ENCODE measurements at places on chromosomes 5 and 9.

DNA sequence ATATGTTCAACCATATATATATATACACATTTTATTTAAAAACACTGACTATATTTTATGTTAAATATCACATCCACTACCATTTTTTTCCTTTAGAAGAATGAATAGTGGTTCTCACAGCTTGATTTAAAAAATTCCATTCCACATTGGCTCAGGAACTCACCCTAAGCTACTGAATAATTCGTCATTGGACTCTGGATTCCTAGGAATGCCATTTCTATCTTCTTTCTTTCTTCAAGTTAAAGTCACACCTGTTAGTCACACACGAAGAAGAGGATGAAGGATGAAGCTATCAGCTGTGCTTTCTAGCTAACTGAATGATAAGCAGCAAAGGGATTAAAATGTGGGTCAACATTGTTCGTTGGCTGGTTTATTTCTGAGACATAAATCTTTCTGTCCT lies 7.9 kb downstream of the ELOVL7 start:
- DNase-seq: no peak

DNA sequence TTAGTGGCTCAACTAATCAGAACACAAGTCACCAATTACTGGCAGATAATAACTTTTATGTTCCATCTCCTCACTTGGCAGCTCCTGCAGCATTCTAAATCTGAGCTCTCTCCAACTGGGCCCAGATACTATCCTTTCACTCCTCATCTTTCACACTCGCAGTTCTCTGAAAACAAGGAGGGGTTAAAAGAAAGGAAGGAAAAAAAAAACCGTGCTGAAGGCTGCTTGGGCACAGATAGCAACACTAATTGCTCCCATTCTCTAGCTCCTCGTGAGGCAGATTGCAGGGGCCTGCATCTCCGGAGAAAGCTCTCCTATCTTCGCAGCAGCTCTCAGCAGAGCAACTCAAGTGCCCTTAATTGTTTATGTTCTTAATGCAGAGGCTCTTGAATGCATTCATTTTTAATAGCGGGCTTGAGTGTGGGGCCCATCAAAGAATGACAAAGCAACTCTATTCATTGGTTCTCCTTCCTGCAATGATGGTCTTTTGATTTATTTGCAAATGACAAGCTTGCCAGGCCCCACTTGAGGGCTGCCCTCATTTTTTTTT lies 23.9 kb downstream of the TLE1 start:
- DNase-seq: no peak

DNA sequence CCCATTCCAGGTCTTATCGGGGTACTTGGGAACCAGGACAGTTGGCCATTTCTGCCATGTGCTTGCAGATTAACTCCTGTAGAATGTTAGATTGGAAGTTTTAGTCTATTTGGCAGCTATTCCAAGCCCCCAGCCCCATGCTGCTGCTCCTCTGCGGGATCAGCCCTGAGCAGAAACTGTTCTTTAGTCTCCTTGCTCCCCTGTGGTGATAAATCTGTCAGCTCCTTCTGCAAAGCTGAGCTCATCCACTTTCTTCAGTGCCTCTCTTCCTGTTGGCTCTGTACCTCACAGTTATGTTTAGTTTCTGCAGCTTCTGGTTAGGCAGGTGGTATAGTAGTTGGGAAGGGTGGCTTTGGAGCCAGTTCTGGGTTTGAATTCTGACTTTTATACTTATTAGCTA lies 170.4 kb downstream of the GRIA1 start:
- DNase-seq: no peak

DNA sequence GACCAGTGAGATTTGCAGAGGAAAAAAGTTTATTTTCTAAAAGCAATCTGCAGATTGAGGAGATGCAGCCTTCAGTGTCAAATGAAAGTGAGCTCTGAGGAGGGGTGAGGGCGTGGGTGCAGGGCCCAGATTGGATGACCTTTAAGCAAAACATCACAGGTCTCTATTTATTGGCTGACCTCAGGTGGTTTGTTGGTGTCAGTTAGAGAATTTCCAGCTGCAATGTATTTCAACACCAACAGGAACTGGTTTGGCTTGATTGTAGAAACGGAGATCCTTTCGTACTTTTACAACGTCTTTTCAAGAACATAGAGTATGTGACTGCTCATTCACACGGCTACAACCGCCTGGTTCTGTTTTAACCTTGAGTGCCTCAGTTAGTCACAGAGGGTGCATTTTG lies 1069.1 kb downstream of the EFNA5 start:
- no peak for DNase-seq

GRCh38 chr9:98251551-98251950 lies 3.9 kb downstream of the TBC1D2 start:
- no peak for DNase-seq

GRCh38 chr5:95804736-95805539 lies 17.6 kb downstream of the GLRX start:
- DNase-seq: no peak

DNA sequence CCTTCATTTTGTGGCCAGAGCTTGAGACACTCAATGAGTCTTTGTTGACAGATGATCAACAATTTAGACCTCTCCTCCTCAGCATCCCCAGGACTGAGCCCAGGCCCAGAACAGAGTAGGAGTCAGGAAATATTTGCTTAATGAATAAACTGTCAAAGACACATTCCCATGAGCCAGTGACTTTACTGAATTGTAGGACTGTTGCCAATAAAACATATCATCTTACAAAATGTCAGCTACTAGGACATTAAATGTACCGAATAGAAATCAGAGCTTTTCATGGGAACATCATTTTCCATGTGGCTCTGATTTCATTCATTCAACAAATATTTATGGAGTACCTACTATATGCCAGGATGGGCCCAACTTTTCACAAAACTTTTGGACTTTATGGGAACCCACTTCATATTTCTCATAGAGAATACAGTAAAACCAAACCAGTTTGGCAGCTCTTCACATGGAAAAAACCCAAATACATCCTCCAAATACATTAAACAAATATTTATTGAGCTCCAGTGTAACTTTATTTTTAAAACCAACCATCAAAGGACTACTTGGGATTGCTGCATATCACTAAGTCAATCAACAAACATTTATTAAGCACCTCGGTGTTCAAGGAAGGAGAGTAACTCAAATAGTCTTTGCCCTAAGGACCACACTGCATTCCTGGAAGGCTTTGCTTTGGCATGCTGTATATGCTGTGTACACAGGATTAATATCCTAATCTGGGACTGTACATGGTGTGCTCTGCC lies 11.4 kb downstream of the VDAC1 start:
- DNase-seq: no peak

- DNase-seq: no peak
Measured at GRCh38 chr5:11251247-11251646, 490.2 kb upstream of the DAP start.

Measured in activated CD4-positive, alpha-beta T cell treated with anti-CD3 and anti-CD28 coated beads, Interleukin-2, amount 50 U/mL, for 1 hour (primary cell).